Stimulated activated CD4-positive, alpha-beta T cell treated with anti-CD3 and anti-CD28 coated beads, Interleukin-15, amount 100 ng/mL, for 1 hour (primary cell): ENCODE measurements at places on chromosomes 16 and 17.

- DNase-seq: no peak
Observed at GRCh38 chr16:54509456-54509855, 222.9 kb upstream of the IRX3 start.

DNA sequence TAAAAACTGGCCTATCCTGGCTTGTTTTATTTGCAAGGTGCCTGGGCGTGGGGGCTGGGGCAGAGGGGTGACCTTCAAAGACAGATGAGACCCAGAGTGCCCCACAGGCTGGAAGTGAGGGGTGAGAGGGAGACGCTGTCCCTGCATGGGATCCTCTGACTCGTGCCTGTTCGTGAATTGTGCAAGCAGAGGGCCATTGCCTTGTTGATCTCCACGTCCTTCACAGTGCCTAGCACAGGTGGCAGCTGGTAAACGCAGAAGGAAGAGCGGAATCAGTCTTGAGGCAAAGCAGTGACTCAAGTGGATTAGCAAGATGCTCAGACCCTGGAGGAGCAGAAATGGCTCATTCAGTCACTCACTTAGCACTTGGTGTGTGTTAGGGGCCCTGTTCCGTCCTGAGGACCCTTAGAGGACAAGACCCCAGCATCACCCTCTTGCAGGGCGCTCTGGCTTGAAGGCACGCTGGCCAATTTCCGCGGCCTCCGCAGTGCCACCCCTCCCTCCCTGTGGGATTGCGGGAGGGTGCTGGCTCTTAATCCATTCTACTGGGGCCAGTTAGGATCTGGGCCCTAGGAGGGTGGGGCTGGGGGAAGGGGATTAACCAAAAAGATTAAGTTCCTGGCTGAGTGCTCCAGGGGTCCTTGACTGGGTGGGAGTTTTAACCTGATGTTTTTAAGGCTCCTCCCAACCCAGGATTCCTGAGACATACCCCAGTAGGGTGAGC, 151.2 kb downstream of the CCDC182 start:
- no peak for DNase-seq

DNA sequence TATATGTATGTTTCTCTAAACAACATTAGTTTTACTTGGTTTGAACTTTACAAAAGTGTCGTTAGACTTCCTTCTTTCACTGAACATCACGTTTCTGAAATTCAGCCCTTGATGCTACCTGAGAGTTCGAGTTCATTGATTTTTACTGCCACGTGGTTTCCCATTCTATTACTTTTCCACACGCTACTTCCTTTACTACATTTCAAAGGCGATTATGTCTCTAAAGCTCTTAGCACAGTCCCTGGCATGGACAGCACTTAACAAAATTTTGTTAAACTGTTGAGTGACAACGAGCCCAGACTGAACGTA, 15.9 kb upstream of the ARHGAP17 start:
- DNase-seq: no peak

DNA sequence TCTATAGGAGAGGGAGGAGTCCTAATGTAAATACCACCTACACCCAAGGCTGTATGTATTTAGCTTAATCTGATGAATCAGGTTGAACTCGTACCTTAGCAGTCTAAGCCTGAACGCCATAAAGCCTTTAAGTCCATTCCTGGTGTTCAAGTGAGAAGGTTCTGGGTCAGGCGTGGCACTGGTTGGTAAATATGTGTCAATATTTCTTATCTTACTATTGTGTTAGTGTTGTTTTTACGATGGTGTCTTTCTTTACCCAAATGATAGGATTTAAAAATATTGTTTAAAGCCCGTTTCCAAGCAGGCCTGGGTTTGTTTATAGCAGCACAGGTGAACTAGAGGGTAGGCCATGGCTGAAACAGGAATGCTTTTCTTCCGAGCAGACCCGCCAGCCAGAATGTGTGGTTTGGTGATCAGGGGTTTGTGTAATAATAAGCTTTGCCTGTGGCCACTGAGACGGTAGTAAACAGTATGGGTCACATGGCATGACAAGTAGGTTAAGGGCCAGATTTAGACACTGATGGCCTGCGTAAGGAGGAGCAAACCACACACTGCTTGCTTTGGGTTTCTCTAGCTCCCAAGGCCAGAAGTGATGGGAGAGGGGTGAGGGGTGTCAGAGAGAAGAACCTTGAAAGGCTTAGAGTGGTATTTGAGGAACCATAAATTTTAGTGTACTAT, 3.3 kb downstream of the TMEM94 start:
- DNase-seq: no peak

DNA sequence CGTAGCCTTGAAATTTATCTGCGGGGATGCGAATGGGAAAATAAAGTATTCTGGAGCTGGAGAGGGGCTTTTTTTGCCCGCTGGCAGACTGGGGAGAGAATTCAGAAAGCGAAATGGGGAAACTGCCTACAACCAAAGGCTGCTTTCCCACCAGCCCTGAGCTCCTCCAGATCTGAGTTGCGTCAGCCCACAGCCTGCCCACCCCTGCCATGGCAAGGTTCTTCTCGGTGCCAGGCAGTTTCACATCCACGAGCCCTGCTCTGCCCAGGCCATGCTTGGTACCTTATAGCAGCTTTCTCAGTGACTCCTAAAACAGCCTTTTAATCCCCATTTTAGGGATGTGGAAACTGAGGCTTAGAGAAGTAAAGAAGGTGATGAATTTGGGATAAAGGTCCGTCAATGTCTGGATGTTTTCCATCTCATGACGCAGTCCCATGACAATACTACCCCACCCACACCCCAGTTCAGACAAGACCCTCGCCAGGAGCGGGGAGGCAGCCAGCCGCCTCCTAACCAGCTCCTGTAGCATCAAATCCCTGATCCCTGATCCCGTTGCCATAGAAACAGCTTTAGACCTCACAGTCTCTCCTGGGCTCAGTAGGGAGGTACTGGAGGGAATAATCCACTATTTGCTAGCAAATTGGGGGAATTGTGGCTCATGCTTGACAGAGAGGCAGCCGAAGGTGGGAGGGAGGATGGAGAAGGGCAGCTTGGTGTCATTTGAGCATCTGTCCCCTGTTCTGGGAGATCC, 113.5 kb downstream of the MGAT5B start:
- no peak for DNase-seq

GRCh38 chr16:29734786-29735185, 11.0 kb downstream of the C16orf54 start:
- DNase-seq: no peak

- DNase-seq: no peak
Observed at GRCh38 chr17:77526259-77526711, 385.5 kb downstream of the SEC14L1 start.

DNA sequence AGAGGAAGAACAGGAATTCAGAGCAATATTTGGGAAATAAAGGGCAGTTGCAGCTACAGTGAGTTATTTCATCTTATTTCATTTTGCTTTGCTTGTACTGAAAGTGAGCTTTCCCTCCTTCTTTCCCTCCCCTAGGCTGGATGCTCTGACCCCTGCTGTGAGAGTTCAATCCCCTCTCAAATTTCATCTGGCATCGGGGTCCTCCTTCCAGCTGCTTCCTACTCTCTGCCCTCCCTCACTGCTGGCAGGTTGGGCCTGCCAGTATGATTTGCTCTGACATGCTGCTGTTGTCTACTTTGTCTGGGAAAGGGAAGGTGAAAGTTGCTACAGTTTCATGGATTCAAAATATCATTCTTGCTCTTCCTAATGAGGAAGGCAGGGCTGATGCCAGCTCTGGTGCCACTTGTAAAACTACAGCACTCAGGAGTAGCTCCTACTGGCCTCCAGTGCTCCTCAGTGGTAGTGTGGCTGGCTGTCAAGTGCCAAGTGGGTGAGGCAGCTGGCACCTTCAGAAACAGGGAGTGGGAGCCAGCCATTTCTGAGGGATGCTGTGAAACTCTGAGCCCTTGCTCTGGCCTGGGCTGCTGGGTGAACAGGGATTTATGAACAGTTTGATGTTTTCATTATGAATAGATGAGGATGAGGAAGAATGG, 408.6 kb downstream of the HAPSTR1 start:
- no peak for DNase-seq

DNA sequence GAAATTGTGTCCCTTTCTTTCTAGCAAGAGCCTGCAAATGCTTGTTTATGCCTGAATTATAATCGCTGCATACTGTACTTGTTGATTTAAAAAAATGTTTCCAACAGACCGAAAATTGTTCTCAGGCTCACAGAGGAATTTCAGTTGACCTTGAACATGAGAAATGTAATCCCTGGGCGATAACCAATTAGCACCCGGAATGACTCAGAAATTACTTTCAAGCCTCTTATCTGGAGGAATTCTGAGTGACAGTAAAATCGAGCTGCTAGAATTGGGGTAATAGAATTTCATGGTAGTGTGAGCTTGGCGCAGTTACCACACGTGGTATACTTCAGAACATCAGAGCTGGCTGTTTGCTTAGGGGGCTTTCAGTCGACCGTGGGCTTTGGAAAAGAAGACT, 139.1 kb upstream of the CACNG3 start:
- DNase-seq: no peak

GRCh38 chr16:1162701-1163566, 10.0 kb downstream of the CACNA1H start:
- no peak for DNase-seq
